ENCODE measurements at places on chromosomes 6 and 20. TPM values are rescaled to one million over a fixed set of nuclear protein-coding genes. Genes with fewer than 3 reads are reported as not detected.

Gene OR12D1
- total RNA-seq, result not detected

DNA sequence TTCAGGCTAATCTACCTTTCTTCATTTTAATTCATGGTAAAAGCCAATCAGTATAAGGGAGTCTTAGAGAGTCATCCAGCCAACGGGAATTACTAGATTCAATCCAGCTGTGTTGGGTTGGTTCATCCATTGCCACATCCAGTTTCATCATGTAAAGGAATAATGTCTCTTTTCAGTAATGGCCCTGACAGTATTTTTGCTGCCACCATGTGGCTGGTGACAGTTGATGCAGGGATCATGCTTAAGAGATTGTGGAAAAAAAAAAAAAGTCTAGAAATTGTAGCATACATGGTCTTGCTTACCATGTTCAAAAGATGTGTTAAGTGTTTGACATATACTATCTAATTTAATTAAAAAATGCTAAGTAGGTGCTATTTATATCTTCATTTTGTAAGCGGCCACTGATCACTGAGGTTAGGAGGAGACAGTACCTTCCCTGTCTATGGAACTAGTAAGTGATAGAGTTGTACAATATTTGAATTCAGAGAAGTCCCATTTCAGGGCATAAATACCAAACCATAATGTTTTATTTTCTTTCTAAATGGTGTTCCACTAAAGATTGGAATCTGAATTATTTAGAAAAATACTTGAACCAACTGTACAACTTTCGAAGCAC lies 135.9 kb downstream of the KHDRBS2 start:
- no peaks in the 10 kb centered on the region for H3K27me3 ChIP-seq
- no peaks in the 10 kb centered on the region for H3K36me3 ChIP-seq
- no peaks in the 10 kb centered on the region for H3K4me1 ChIP-seq

- H3K4me3 ChIP-seq, result no peak overlapping the region
- DNase-seq, result no peak
- no peaks in the 10 kb centered on the region for H3K27me3 ChIP-seq
Observed at GRCh38 chr6:74096329-74096728, 400.3 kb downstream of the CD109 start.

GRCh38 chr6:35258858-35259193 lies 709 bp upstream of the ZNF76 start:
- peak overlapping the region; percentile 97 for H3K27ac ChIP-seq
- DNase-seq, result no peak
- H3K4me1 ChIP-seq, result peaks cover 10% of the 10 kb centered on the region
- no peaks in the 10 kb centered on the region for H3K27me3 ChIP-seq
- H3K36me3 ChIP-seq, result no peaks in the 10 kb centered on the region
